ENCODE measurements at places on chromosomes 16 and 17.

GRCh38 chr16:83116274-83116892, 489.6 kb downstream of the CDH13 start:
- DNase-seq: no peak

DNA sequence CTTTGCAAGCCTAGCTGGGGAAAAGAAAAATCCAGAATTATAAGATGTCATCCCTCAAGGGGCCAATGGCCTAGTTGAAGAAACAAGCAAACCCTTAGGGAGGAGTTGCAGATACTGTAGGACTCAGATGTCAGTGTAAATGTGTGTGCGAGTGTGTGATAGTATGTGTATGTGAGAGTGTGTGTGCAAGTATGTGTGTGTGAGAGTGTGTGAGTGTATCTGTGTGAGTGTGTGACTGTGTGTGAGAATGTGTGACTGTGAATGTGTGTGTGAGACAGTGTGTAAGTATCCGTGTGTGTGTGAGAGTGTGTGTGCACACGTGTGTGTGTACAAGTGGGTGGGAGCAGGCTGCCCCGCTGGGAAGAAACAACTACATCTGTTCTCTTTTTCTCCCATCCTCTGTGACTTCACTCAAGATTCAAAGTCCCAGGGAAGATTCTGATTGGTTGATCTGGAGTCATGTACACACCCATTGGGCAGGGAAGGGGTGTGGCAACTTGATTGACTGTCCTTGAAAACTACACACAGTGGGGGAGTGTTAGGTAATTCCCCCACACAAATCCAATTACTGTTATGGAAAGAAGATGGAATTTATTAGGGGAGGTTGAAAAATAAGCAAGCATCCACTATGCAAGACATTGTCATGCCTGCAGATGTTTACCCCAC, 40.7 kb downstream of the IRX3 start:
- DNase-seq: no peak

- DNase-seq: no peak
Measured at GRCh38 chr17:15119968-15120367, 145.2 kb downstream of the PMP22 start.

GRCh38 chr16:12739738-12740137, 63.9 kb downstream of the CPPED1 start:
- DNase-seq: no peak

DNA sequence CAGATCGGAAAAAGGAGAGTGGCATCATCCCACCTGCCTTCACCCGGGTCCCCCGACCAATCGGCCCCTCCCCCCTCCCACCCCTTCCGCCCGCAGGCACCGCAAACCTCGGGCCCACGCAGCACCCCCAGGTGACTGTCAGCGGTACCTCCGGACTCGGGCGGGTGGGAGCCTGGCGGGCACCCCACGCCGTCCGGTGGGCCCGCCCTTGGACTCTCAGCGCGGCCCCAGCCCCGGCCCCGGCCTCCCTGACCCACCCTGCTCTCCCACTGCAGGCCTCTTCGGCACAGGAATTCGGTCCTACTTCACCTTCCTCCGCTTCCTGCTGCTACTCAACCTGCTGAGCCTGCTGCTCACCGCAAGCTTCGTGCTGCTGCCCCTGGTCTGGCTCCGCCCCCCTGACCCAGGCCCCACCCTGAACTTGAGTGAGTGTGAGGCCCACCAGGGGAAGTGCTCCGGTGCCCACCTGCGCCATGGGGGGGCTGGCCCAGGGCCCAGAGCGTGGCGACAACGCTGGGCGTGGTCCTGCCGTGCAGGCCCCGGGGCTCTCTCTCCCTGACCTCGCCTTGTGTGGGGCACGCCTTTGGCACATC, 1.6 kb downstream of the TMC8 start:
- DNase-seq: no peak

GRCh38 chr17:8941980-8942622, 23.4 kb downstream of the PIK3R5 start:
- DNase-seq: no peak

GRCh38 chr17:35795007-35795870, at the start of gene MMP28:
MMP28 (minus strand) TSS chr17:35795641; CDS start chr17:35795377, 264 bp downstream.
- peak; percentile 81 for DNase-seq

- DNase-seq: no peak
Measured at GRCh38 chr17:59047616-59048015, 59.1 kb downstream of the TRIM37 start.

DNA sequence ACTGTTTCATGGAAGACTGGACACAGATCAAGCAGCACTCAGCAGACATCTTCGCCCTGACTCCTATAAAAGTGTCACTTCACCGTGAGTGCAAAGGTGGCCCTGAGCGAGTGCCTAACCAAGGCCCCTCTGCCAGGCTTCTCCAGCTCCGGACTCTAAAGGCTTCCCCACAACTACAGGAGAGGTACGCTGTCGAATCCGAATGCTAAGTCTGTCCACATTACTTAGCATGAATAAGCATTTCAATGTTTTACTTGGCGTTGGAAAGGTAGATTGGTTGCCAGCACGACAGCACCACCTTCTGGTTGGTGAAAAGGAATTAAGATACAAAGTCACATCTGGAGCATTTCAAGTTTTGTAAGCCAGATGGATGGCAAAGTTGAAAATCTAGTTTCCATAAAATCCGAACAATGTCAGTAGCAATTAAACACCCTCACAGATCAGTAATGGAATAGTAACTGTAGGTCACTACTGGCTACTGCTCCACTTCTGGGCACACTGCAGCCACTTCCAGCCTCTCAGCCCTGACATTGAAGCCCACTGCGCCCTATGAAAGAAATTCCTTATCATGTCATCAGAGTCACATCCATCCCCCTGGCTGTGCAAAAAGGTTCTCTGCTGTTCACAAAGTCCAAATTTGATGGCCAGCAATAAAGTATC, 100.9 kb downstream of the PARN start:
- DNase-seq: peak; percentile 64

All from H1 (cell line).